ENCODE measurements at places on chromosomes 16 and 17.

- DNase-seq = no peak
Measured at GRCh38 chr16:21611198-21611555, 11.8 kb downstream of the METTL9 start.

DNA sequence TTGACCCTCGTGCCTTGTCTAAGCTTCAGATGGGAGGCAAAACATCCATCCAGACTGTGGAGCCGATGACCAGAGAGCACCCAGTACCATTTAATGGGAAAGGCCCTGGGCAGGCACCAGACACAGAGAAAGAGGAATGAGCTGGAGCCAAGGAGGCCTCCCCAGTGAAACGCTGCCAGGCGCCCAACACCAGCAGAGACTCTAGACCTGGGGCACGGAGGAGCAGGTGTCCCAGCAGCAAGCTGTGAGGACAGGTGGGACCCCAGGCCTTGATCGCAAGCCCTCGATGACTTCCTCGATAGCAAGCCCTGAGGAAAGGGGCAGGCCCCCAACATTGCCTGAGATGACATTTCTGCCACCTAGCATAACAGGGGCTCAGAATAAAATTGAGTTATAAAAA lies 62.2 kb upstream of the SIAH1 start:
- no peak for DNase-seq

GRCh38 chr16:49337814-49338350 lies 35.7 kb upstream of the C16orf78 start:
- DNase-seq = no peak

DNA sequence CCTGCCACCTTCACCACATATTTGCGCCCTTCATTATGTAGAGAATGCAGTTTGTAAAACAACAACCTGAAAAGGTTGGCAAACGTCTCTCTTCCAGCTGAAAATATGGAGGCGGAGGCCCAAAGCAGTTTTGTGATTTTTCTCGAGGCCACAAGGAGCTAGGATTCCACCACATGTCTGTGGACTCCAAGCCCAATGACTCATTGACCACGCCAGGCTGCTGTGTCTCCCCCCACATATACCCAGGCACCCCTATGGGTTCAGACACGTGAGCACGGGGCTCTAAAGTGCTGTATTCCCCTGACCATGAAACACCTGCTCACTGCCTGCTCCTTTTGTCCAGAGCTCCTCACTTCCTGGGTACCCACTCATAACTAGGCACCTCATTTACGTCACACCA lies 121.4 kb upstream of the CDH5 start:
- no peak for DNase-seq

GRCh38 chr16:82232806-82233205 lies 62.8 kb upstream of the MPHOSPH6 start:
- no peak for DNase-seq

DNA sequence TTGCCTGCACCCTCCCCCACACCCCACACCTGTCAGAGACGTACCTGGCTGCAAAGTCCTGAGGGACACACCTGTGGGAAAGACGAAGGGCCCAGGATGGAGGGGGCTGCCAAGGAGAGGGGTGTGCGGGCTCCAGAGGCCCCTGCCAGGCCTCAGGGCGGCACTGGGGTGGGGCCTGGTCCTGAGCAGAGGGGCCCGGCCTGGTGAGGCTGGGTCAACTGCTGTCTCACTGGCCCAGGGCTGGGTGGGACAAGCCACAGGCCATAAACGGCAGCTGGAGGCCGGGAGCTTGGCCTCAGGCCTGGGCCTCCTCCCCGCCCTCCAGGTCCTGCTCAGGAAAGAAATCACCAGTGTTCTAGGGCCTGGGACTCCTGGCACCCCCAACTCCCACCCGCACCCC lies 510 bp downstream of the TPSG1 start:
- DNase-seq = no peak

Measured in HTR-8/SVneo (cell line).